ENCODE measurements at places on chromosomes 2 and 18.

DNA sequence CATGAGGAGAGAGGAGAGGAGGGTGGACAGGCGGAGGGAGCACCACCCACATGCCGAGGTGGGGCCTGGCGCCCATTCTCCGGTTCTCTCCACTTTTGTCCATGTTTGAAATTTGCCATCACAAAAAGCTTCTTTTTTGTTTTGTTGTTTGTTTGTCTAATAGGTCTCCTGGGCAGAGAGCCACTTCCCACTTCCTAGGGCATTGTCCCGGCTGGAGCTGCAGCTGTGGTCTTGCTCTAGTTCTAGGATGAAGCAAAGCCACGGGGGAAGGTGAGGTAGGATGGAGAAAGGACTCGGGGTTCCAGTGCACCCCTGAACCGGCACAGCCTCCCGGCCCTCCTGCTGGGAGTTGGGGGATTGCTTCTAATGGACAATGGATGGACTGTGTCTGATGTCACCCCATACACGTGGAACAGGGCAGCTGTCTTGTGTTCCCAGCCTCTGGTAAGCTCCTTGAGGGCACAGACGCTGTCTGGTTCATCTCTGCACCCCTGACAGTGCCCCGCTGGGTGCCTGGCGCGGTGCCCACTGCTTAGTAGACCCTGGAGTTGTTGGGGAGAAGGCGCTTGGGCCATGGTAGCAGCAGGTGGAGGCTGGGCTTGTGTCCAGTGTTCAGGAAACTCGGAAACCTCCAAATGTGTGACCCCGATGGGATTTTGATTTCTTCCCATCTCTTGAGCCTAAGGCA lies 278.4 kb downstream of the NDUFA10 start:
- DNase-seq = no peak

DNA sequence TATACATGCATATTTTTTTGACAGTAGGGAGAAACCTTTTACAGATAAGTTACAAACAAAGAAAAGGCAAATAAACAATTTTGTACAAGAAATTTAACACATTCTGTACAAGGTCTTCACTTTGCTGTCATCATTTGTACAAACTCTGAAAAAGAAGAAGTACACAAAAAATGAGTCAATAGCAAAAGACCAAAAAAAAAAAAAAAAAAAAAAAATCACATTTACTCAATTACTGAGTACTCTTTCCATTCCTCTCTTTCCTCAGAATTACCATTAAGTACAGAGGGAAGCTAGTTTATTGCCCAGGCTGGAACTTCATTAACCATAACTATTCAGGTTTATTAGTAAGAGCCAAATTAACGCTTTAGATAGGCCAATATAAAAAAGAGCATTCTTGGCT lies 5.6 kb upstream of the STPG4 start:
- no peak for DNase-seq

DNA sequence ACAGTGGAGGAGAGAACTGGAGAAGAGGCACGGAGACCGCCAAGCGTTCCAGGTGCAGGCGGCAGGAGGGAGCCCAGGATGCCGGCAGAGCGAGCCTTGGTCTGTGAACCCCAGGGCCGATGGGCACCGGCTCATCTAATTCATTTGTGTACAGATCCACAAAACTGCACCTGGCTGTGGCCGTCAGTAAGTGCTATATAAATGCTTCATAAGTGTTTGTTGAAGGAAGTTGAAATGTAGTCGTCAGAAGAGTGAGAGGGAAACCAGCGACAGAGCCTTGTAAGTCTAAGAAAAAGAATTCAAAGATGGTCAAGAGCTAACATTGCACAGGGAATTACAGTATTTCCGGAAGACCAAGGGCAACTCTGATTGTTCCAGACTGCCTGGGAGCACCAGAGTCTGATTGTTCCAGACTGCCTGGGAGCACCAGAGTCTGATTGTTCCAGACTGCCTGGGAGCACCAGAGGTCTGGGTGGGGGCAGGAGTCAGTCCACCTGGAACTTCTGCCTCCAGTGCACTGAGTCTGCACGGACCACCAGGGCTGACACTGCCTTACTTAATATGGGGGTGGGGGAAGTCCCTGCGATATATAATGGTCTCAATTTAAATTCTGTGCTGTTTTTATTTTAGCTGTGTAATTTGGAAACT lies 112.3 kb downstream of the BCL2 start:
- no peak for DNase-seq

DNA sequence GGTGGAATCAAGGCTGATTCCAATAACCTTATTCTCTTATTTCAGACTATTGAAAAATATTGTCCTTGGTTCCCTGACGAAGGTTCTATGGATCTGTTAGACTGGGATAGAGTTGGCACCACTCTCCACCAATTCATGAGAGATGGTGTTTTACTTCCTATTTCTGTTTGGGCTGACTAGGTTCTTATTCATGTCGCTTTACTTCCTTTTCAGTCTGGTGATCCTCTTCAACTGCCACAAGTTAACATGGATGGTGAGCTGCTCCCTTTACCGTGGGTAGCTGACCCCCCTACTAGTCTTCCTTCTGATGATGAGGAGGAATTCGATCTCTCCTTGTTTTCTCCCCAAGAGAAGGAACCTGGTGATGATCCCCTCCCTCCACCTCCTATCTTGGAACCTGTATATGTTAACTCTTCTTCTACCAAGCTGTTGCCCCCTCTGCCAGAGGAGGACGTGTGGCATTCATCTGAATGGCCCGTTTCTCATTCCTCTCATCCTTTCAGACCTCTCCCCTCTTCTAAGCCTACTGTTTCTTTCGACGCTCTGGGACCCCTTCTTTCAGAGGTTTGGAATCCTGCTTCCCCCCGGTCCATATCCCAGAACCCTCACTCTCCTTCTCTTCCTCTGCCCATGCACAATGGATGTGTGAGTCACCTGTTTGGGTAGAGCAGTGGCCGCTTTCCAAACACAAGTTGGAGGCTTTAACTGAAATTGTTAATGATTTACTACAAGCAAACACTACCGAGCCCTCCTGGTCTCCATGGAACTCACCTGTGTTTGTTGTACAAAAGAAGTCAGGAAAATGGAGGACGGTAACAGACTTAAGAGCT lies 13.5 kb upstream of the CNOT11 start:
- DNase-seq = no peak

GRCh38 chr2:204234879-204235278 lies 298.3 kb downstream of the ICOS start:
- DNase-seq = no peak

Data from esophagus squamous epithelium (tissue), 5 donors.